ENCODE measurements at places on chromosomes 3 and 15.

DNA sequence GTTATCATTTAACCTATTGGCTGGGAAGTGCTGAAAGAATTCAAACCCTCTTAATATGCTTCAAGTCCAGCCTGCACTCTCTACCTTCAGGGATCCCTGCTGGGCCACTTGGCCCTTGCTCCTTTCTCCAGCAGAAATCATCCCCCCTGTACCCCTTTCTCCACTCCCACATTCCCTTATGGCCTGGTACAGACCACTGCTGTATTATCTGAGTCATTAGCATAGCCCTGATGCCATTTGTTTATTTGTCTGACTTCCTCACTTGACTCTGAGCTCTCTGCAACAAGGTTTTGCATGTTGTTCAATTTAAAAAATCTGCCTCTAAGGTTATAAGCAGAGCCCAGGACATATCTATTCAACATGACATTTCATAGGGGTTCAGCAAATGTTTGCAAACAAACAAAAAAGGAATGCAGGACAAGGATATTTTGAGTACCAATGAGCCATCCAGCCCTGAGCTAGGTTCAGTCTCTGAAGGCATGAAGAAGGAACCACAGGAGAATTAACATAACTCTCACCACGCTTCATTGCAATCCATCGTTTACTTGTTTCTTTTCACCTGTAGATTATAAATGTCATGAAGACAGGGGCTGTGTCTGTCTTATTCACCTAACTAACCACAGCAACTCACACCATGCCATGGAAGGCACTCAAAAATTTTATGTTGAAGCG lies 26.6 kb upstream of the HES1 start:
- DNase-seq, result no peak

GRCh38 chr15:65920825-65921309 lies 51.6 kb downstream of the RAB11A start:
- no peak for DNase-seq

GRCh38 chr3:17357035-17357710 lies 385.3 kb downstream of the TBC1D5 start:
- no peak for DNase-seq

GRCh38 chr3:154421083-154421482 lies 8.9 kb downstream of the GPR149 start:
- DNase-seq, result no peak

GRCh38 chr15:85582131-85583079 lies 202.0 kb downstream of the AKAP13 start:
- no peak for DNase-seq

DNA sequence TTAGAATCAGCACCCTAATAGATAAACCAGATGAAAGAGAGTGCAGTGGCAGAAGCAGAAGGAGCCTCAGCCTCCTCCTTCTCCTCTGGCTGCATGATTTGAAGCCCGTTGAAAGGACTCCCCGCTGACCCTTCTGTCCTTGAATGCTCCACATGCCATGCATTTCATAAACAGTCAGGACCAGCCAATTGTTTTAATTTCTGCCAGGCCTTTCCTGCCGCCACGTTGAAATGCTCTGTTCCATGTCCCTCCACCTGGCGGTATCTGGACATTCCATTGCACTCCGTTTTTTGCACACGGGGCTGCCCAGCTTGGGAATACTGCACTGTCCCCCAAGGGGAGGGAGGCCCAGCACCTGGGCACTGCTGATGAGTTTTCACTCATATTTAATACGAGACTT lies 35.2 kb upstream of the GLCE start:
- no peak for DNase-seq

- no peak for DNase-seq
Measured at GRCh38 chr3:55089211-55089610, 161.4 kb upstream of the LRTM1 start.

DNA sequence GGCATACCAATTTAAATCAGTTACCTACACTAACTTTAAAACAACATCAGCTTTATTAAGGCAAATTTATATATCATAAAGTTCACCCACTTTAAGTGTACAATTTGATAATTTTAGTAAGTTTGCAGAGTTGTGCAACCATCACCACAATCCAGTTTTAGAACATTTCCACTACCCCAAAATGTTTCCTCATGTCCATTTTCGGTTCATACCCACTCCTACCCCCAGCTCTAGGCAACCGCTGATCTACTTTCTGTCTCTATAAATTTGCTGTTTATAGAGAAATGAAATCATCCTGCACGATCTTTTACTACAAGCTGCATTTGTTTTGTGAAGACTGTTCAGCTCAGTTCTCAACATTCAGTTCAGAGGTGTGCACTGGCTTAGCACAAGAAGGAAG lies 31.5 kb upstream of the FAM81A start:
- no peak for DNase-seq

GRCh38 chr15:48634893-48635292 lies 10.6 kb downstream of the FBN1 start:
- no peak for DNase-seq

- DNase-seq, result no peak
Measured at GRCh38 chr3:54237788-54238502, 115.6 kb downstream of the CACNA2D3 start.

- DNase-seq, result no peak
Measured at GRCh38 chr3:115624029-115624741, 875 bp downstream of the GAP43 start.

DNA sequence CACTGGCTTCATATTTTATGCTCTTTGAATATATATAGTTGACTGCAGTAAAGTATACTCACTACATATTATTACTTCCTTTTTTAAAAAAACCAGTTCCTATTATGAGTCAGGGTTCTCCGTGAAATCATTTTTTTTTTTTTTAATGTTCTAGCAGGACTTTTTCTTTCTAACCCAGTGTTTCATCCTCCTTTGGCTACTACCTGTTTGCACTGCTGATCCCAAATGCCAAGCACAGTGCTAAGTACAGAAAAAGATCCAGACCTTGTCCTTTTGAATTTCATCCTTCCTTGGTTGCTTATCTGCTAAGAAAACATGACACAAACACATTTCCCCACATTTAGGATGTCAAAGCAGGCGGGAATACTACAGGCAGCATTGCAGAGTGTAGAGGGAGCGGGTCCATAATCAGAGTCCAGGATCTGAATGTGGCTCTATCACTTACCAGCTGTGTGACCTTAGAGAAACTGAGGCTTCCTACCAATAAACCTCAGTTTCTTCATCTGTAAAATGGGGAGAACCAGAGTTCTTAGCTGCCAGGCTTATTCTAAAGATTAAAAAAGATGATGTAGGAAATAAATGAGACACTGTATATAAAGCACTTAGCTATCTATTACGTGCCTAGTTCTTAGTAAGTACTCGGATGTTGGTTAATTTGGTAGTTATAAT lies 37.2 kb upstream of the ANPEP start:
- DNase-seq, result no peak

- no peak for DNase-seq
Measured at GRCh38 chr3:185998136-185998535, 60.3 kb upstream of the TRA2B start.

- no peak for DNase-seq
Measured at GRCh38 chr3:65781594-65781993, 257.1 kb downstream of the MAGI1 start.

DNA sequence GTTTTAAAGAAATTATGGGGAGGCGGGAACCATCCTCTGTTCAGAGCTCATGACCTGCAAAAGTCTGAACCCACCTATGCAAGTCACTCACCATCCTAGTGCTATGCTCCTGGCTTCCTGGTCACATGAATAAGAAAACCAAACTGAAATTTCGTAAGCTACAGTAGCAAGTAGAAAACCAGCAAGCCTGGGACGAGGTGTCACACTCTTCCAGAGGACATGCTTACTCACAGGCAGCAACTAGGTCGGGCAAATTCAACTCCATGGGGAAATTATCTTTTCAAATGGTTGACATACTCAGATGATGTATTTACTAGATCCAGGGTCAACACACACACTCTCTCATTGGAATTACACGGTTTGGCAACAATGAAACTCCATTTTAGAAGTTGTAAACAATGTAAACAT lies 31.3 kb downstream of the LDHAL6B start:
- no peak for DNase-seq

DNA sequence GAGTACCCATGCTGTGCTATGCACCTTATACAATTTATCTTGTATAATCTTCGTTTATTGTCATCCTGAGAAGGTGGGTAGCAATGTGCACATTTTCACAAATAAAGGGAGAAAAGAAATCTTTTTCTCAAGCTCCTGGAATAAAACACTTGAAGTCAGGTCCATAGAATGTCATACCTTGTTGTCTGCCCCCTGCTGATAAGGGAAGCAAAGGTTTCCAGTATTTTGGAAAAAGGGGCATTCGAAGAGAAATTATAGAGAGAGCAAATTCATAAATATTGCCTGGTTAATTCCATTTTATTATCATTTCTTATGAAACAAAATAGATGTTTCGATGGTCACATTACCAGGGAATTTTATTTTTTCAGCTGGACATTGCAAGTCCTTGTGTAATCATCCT lies 277.8 kb downstream of the RAP2B start:
- no peak for DNase-seq

- DNase-seq, result no peak
Measured at GRCh38 chr3:194273743-194274310, 77.3 kb downstream of the CPN2 start.

- no peak for DNase-seq
Measured at GRCh38 chr3:142896996-142897395, 8.1 kb upstream of the PCOLCE2 start.

DNA sequence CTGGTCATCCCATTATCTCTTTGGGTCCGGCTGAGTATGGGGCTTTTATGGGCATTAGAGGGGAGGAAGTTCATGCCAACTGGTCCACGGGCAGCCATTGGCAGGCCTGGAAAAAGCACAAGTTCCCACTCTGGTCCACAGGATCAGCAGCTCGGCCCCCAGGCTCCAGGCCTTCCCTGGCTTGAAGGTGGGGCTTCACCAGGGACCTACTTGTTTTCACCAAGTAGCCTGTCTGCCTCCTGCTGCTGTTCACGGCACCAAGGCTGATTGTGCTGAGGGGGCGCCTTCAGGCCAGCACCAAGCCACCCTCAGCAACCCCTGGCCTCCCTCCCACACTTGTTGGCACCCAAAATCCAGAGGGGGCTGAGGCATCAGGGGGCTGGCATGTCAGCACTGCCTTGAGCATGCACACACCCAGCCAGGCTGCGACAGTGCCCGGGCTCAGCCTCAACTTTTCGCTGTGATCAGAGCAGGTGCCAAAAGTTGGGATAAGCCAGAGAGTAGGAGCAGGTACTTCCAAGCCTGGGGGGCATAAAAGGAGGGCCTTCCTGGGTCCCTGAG lies 9.1 kb upstream of the TOP2B start:
- DNase-seq, result no peak

GRCh38 chr3:111748132-111748531 lies 110.9 kb upstream of the PHLDB2 start:
- DNase-seq, result no peak

- DNase-seq, result no peak
Measured at GRCh38 chr3:175426805-175427204, 567.7 kb downstream of the NAALADL2 start.

- no peak for DNase-seq
Measured at GRCh38 chr15:27089233-27089586, 118.2 kb downstream of the GABRG3 start.

DNA sequence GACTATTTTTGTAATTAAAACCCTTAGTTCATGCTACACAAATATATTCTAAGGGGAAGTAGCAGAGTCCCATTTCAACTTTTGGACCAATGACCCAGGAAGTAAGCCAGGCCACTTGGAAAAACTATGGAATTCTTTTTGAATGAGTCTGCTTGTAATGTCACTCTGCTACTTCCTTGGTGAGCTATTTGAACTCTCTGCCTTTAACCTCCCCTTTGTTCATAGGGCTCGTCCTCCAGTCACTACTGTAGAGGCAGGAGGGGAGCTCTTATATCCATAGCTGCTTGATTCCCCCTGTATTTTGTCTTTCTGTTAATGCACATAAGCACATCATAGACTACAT lies 119.6 kb downstream of the UACA start:
- DNase-seq, result no peak

GRCh38 chr3:61184956-61185355 lies 66.3 kb downstream of the FHIT start:
- no peak for DNase-seq

GRCh38 chr3:18369551-18370185 lies 55.5 kb downstream of the SATB1 start:
- no peak for DNase-seq
